ENCODE measurements at places on chromosomes 3 and 15.

DNA sequence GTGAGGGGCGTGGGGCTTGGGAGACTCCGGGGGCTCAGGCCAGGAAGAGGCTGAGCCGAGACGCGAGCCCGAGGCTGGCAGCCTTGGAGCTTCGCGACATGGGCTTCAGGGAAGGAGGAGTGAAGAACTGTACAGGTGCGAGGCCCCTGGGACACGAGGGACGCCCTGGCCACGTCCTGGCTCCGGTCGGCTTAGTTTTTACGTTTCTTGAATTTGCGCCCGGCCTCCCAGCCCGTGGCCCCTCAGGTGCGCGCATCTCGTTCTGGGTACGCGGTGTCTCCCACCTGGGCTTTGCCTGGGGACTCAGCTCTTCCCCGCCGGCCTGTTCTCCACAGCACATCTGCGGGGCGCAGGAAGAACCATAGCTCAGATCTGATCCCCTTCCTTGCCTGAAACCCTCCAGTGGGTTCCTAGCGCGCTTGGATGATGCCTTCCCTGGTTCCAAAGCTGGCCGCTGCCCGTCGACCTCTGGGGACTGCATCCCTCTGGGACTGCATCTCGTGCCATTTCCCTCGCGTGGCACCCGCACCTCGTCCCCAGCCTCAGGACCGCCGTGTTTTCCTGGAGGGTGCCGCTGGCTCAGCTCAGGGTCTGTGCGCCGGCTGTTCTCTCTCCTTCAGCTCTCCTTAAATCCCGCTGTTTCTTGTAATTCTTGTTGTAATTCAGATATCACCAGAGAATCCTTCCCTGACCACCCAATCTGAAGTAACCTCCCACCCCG is 614 bp downstream of the CHCHD6 start:
- DNase-seq, result no peak

DNA sequence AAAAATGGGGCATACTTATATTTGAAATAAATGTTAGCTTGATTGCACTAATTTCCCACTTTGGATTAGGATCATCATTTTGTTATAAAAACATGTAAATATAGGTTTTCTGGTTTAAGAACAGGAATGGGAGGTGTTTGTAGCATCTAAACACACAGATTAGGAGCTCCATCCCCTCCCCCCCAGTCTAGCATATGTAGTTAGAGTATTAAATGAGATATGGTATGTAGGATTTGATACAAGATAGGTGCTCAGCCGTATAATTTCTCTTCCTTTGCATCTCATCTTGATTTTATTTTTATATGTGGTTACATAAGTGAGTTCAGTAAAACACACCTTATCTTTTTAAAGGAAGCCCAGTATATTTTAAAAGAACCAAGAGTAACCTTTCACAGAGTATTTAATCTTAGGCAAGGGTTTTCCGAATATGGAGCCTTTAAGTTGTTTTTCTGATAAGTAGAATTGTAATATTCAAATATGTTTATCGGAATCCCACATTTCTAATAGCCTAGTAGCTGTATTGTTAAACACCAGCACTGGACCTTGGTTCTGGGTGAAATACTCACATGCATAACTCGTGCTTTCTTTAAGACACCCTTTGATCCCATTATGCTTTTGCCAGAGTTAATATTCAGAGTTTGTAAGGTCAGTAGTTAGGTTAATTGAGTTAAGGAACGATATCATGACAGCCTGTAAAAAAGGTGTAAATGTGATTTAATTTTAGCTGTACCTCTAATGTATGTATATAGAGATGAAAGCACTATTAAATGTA is 2.3 kb downstream of the SLC25A36 start:
- DNase-seq, result no peak

DNA sequence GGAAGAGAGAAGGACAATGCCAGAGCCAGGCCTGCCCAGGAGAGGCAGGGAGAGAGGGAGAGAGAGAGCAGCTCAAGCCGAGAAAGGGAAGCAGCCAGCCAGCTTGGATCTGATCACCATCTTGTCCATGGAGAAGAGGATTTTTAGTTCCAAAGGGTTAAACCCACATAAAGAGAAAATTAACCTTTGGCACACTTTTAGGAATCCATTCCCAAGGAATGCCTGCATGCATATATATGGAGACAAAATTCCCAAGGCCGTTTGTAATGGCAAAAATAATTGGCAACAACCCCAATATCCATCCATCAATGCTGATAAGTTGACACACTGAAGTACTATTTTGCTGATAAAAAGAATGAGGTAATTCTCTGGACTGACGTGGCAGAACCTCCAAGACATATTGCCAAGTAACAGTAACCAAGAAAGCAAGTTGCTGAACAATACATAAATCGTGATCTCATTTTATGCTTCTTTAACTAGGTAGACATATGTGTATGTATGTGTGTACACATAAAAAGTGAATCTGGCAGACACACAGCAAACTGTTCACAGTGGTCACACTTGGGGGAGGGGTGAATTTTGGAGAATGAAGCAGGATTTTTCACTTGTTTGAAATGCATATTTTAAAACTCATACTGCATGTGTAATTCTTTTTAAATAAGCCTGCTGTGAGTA is 7.5 kb upstream of the STRA6 start:
- no peak for DNase-seq

- DNase-seq, result no peak
Measured at GRCh38 chr3:65669163-65669875, 369.4 kb downstream of the MAGI1 start.

GRCh38 chr3:53083949-53084309 is 38.1 kb upstream of the SFMBT1 start:
- no peak for DNase-seq

GRCh38 chr3:35757991-35758757 is 118.8 kb downstream of the ARPP21 start:
- no peak for DNase-seq

- DNase-seq, result no peak
Measured at GRCh38 chr3:168260859-168261258, 165.1 kb upstream of the GOLIM4 start.

- no peak for DNase-seq
Measured at GRCh38 chr3:52891164-52891563, 6.2 kb downstream of the STIMATE start.

DNA sequence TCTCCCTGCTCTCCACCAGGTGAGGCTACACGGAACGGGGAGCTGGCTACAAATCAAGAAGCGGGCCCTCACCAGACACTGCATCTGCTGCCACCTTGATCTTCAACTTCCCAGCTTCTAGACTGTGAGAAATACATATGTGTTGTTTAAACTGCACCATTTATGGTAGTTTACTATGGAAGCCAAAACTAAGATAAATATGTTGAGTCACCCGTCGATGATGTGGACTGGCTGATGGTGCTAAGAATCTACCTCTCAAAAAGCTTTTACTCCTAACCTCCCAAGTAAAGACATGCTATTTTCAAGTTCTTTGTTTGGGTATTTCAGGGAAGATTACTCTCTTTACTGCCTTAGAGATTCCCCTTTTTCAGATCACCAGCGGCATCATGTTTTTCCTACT is 110.9 kb downstream of the VGLL3 start:
- no peak for DNase-seq

GRCh38 chr3:136498919-136499447 is 248.8 kb downstream of the PCCB start:
- no peak for DNase-seq

DNA sequence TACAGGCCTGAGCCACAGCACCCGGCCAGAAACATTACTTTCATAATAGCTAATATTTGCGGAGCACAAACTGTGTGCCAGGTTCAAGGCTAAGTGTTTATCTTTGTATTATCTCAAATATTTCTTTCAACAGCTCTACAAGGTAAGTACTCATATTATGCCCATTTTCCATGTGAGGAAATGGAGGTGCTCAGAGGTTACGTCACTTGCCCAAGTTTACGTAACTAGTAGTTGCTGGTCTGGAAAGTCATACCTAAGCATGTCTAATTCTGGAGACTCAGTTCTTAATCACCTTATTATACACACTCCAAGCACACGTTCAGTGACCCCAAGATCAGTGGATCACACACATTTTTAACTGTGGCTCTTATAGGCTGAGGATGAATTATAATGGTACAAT is 177.5 kb downstream of the OXSM start:
- no peak for DNase-seq

DNA sequence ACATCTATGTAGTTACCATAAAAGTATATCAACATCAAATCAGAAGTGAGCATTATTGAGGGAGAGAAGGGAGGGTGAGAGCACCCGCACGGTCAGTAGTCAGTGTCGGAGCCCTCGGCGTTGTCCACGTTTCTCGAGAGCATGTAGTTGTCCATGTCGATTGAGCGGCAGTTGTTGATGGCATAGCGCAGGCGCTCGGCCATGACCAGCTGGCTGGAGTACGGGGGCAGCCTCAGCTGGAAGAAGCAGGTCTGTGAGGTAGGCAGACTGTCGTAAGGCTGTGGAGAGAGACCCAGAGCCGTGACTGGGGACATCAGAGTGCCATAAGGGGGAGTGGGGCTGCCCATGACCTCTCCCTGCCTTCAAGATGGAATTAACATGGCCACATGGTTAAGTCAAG is 11.8 kb downstream of the FBXL22 start:
- DNase-seq, result no peak

GRCh38 chr15:56965231-56966013 is 47.0 kb downstream of the TCF12 start:
- DNase-seq, result no peak

DNA sequence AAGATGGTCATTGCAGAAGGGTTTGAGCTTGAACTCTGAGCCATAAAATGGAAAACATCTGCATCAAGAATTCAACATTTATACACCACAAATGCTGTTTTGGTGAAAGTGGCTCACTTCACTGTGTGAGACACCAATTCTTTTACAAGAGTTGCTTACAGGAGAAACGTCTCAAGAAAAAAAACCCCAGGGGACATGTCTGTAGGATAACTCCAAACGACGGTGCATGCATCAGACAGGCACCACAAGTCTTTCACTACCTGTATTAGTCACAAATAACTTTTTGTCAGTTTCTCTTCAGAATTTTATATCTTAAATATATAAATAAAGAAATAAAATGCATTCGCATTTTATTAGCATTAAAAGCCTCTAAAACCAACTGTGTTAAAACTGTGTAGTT is 164.3 kb downstream of the EFHB start:
- DNase-seq, result no peak

DNA sequence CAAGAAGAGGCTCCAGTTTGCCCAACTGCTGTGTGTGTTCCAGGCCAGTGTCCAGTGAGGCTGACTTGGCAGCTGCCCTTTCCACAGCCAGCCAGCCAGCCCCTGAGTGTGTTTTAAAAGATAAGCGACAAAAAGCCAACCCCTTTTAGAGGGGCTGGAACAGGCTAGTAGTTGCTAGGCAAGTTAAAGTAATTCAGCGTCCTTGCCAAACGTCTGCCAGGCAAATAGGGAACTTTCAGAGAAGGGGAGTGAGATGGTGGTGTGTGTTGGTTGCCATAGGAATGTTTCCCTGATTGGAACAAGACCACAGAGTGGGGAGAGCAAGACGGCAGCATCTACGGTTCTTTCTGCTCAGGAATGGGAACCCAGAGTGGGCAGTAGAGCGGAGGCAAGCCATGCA is 86.3 kb downstream of the TMEM108 start:
- no peak for DNase-seq

DNA sequence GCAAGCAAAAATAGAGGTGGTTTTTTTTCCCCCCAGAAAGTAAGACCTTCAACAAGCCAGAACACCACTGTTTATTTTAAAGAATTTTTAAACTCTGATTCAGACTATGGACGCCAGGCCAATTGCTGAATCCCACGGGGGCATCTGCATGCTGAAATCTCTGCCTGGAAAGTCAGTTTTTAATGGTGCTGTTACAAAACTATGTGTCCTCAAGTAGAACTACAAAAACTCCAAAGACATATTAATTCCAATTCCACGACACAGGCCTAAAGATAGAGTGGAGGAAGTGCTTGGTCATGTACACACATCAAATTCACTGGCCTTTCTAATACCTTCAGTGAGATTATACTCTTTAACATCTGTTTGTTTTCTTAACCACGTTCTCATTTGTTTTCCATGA is 490.5 kb upstream of the NR2F2 start:
- DNase-seq, result no peak

DNA sequence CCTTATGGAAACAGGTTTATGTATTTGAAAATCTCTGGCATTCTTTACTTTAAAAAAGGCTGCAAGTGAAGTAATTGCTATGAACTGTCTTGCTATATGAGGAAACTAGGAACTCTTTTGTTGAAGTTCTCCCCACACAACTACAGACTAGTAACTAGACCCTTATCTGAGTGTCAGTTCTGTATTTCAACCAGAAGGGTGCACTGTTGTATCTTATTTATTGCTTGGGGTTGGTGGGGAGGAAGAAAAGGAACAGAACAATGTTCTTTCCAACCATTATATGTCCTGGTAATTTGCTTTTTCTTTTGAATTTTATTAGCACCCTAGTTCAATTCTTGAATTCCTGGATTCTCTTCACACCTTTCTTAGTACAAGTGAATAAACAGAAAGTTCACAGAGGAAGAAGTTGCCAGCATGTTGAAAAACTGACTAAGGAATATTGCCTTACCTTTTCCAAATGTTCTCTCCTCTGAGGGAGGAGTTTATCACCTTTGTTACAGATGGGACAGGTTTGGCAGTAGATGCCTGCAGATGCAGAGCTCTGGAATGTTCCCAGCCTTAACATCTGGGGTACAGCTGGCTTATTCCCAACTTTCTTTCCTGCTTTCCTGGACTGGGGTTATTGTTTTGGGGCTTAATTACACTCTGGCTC is 162.4 kb upstream of the CFAP20DC start:
- no peak for DNase-seq

DNA sequence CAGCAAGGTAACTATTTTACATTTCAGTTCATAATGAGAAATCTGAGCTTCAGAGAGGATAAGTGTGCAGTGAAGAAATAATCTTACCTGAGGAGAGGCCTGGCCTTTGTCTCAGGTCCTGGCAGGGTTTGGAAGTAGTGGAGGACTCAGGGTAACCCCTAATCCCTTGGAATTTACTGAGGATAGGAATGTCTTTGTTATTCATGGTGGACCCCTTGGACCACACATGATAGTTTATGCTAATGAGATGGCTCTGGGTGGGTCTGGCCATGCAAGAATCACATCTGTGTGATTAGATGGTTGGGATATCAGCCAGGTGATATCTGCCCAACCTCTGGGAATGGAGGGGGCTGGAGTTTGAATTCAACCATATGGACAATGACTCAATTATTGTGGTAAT is 65.0 kb upstream of the DAZL start:
- DNase-seq, result no peak

- DNase-seq, result no peak
Measured at GRCh38 chr15:50024281-50024680, 94.8 kb downstream of the ATP8B4 start.

GRCh38 chr3:8307545-8308110 is 194.0 kb upstream of the LMCD1 start:
- no peak for DNase-seq

GRCh38 chr15:42707873-42708544 is 28.9 kb downstream of the CDAN1 start:
- DNase-seq, result no peak

GRCh38 chr3:27423463-27423862 is 54.3 kb upstream of the NEK10 start:
- DNase-seq, result no peak

Measured in stimulated activated naive B cell treated with anti-CD40 and anti-IgM and Interleukin-4, amounts not matched to agents 10 μg/mL and 1 μg/mL and 100 μg/mL, for 72 hours (primary cell).